ENCODE measurements at places on chromosomes 5 and 9.

DNA sequence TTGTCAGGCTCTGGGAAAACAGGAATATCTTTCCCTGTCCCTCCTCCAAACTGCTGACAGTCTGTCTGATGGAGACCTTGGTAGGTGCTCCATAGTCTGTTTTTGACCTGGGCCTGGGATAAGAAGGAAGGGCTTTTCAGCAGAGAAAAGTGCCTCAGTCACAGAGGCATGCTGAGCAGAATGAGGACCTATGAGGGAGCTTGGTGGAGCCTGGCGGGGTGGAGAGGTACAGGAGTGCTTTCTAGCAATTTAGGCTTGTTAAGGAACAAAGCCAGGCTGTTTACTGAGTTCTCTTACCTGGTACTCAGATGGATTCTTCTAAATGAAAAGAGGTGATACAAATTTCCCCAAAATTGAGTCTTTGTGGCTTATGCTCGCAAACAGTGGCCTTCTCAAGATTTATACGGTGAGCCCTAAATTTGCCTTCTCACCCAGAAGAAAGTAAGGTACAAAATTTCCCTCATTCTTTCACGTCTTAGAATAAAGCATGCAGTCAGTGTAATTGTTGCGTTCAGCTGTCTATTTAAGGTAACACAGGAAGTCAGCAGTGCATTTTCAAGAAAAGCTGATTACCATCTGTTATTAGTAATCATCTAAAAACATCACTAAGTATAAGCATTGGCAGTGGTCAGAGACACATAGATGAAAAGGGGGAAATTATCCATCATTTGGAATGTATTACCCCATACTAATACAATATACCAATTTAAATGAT lies 28.6 kb upstream of the IL13 start:
- DNase-seq = no peak

DNA sequence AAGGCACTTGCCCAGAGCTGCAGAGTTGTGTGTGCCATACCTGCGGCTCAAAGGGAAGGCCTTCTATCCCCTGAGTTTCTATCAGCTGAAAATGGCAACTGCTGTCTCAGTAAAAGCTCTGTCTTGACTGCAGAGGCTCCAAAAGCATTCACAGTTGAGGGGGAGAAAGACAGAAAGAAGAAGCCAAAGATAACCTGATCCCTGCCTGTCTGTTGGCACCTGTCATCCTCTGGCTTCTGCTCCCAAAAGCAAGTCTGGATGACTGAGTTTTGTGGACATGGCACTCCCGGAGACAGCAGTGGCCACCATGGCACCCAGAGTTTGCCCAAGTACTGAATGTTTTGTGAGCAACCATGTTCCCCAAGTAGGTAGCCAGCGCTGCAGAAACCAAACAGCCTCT lies 176.6 kb downstream of the NR3C1 start:
- DNase-seq = no peak

DNA sequence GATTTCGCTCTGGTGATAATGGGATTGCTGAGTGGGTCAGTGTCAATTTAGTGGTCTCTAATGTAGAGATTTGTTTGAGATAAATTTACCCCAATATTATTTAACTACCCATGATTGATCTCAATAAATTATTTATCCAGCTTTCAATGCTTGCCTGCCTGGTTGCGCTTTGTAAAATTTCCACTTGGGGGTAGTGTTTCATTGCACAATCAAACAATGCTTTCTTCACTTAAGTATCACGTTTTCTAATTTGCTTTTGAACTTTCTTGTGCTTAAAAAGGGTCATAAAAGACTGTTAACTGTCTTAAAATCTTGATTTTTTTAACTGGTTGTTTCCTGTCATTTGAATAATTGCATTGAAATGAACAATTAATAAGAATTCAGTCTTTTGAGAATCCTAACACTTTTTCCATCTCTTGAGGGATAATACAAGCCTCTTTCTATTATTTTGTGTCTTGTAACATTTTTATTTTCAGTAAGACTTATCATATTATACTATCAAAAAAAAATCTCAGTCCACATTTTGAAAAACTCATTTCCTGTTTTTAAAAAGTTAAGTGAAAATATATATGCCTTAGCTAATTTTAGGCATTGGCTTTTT lies 18.7 kb downstream of the HSD17B4 start:
- DNase-seq = peak; percentile 48

GRCh38 chr5:60533789-60534188 lies 166.2 kb downstream of the DEPDC1B start:
- no peak for DNase-seq

DNA sequence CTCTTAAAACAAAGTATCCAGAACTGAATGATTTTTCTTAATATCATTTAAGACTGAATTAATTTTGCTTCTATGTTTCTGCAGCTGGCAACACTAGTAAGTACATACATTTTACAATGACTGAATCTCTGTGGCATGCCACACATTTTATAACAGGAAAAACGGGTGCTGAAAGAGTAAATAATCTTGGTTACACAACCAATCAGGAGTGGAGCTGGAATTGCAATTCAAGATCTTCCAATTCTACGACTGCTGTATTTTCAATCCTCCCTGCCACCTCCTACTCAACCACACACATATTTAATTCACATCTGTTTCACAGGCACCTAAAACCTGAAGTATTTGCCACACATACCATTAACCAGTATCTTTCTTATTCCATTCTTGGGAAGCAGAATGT lies 52.7 kb upstream of the NR5A1 start:
- no peak for DNase-seq

DNA sequence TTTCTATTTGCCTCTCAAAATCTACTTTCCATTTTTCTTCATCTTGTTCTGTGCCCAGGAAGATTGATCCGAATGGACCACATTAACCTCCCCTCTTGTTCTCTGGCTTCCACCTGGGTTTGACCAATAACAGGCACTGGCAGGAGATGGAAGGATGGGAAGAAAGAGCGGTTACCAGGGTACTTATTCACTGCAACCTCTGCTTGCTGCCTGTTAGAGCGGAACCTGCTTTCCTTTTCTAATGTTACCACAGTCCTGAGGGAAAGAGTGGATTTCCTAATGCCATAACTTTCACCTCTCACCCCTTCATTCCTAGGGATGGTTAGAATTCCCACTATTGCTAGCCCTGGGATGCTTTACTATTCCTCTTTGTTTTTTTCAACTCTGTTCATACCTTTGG lies 262.1 kb downstream of the RFX3 start:
- DNase-seq = no peak

- DNase-seq = no peak
Measured at GRCh38 chr9:79610791-79611614, 39.2 kb downstream of the TLE4 start.

GRCh38 chr9:86471171-86471815 lies 117.1 kb upstream of the TUT7 start:
- no peak for DNase-seq

- peak; percentile 3 for DNase-seq
Measured at GRCh38 chr5:132485641-132486317, 4.8 kb downstream of the IRF1 start.

DNA sequence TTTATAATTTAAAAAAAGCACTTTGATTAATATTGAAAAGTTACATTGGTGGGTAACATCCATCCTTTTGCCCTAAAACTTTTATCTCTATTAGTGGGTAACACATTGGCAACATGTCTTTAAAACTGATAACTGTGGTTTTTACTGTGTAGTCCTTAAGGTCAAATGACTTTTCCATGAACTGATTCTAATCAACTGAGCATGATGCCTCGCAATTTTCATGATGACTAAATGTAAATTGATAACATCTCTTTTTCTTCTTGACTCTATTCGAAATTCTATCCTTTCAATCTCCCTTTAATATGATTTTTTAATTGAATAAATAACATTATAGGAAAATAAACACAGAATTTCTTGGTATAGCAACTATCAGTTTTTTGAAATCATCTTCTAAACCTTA lies 6.3 kb upstream of the IL5 start:
- no peak for DNase-seq

GRCh38 chr5:36177715-36178523 lies 26.0 kb downstream of the SKP2 start:
- peak; percentile 51 for DNase-seq

DNA sequence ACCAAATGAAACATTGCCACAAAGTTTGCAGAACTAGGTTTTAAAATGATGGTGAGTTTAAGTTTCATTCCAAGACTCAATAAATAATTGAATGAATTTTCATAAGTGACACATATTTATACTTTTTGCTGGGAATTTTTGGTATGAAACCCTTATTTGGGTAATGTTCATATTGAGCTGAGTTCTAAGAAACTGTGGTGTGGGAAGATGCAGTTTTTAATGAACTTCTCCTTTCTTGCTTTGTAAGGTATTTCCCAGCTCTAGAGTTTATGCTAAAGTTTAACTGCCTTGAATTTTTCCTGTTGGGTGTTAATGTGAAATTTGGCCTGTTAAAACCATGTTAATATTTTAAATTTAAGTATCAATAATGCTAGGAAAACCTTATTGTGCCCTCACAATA lies 15.1 kb downstream of the RABGAP1 start:
- no peak for DNase-seq

DNA sequence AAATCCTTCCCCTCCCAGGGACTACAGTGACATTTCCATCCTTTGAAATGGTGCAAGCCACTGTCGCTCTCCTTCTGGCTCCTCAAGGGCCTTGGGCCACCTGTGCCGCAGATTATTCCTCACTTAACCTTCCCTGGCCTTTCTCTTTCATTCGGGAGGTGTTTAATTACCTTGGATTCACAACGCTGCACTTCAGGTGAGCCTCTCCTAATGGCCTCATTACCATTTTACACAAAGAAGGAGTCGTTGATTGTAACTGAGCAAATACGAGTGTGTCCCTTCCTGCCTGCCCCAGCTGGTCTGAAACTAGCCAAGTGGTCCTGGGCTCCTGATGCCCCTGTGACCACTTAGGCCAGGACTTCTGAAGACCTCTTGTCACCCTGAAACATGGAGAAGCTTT lies 205.0 kb downstream of the CRB2 start:
- no peak for DNase-seq

- DNase-seq = no peak
Measured at GRCh38 chr5:68698025-68698940, 395.5 kb upstream of the SLC30A5 start.

DNA sequence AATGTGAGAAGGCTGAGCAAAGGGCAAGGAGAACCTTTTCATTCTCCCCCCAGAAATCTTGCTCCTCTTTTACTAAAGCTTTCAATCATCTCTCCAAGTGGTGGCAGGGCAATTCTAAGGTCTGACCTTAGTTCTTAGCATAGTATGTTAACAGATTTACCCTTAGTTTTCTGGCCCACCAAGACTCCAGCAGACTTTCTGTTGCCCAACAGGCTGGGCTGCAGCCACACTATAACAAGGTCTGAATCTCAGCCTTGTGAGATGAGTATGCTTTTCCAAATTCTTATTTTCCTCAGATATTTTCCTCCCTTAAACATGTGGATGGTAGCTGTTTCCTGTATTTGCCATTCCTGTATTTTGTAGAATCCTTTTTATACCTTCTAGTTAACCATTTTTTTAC lies 69.5 kb downstream of the NIPBL start:
- DNase-seq = no peak

GRCh38 chr9:7368410-7369292 lies 430.9 kb downstream of the DMAC1 start:
- no peak for DNase-seq

GRCh38 chr9:123637945-123638634 lies 282.1 kb downstream of the CRB2 start:
- DNase-seq = no peak

DNA sequence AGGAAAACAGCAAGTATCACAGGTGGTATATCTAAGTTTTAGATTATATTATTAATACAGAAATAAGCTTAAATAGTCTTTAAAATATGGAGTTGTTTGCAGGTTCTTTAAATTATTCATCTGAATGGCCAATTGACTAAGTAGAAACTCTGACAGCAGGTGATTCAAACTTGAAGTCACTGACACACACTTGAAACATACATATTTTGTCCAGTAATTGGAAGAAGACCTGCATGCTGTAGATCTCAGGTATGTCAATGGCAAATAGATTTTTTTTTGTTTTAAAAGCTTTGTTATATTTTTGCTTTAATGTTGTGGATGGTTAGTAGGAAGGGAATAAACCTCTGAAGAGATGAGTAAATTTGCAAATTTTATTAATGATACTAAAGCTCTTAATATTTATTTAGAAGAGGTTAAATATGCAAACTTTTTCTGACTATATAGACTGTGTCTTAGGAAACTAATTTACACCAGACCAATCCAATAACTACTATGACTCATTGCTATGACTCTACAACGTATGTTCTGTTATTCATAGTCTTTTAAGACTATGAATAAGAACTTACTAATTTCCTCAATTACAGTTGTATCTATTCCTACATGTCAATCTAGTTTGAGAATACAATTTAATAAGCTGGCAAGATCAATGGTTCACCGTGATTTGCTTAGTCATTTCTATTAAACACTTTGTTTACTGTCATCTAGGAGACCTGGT lies 53.9 kb upstream of the RORB start:
- no peak for DNase-seq

- no peak for DNase-seq
Measured at GRCh38 chr5:3124410-3124809, 372.9 kb upstream of the IRX2 start.

GRCh38 chr9:71108937-71109336 lies 12.5 kb downstream of the TRPM3 start:
- no peak for DNase-seq

GRCh38 chr5:150599917-150600511 lies 40.4 kb upstream of the SYNPO start:
- peak; percentile 31 for DNase-seq

DNA sequence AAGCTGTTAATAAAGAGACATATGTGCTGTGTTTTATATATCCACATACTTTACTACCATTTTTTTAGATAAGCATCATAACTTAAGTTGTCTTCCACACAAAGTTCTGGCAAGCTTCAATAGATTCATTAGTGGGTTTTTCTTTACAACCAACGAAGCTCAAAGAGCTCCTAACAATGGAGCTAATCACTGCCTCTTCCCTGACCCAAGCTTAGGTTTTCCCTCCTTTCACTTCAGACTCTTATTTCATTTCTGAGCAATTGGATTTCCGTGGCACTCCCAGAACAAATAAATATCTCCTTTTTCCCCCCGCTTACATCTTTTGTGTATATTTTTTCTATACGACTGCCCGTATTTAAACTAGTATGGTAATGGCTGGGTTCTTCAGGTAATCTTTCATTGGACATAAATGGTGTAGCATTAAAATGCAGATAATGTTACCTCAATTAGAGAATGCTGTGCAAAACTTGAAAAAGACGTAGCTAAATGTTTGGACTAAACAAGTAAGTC lies 275.5 kb upstream of the TMEM161B start:
- no peak for DNase-seq

Data from head of caudate nucleus (tissue), 42 donors.